ENCODE measurements at places on chromosomes 7 and 10.
A peak's percentile ranks its signal among the peaks of the same experiment; 100 is the strongest.

GRCh38 chr10:76318211-76318610 lies 886.8 kb downstream of the LRMDA start:
- DNase-seq, result no peak

DNA sequence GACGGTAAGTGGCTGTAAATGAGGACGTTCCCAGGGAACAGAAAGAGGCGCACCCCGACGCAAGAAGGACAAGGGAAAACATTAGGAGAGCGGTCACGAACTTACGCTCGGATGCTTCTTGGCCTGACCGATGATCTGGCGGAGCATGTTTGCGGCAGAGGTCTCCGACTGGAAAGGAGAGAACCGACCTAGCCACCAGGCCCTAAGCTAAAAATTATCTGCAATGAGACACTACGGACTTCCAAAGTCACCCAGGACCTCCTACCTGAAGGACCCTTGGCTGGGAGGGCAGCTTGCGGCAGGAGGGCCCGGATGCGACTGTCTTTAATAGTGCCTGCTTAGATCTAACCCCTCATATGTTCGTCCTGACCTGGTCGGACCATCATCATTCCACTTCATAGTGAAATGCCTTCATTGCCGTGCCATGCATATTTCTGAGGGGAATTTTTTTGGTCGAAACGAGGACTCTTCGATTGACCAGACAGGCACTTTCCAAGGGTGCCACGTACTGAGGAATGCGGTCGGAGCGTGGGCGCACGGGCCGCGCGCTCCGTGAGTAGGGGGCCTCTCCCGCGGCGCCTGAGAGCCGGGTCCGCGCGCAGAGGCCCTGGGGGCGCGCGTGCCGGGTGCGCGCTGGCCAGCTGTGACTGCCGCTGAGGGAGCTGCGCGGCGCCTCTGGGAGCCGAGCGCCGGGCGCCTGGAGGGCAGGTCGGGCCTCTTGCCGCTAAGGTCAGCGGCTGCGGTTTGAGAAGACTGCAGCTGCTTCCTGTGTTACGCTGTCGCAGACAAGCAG lies 33.6 kb upstream of the PHF14 start:
- DNase-seq, result peak; percentile 91

DNA sequence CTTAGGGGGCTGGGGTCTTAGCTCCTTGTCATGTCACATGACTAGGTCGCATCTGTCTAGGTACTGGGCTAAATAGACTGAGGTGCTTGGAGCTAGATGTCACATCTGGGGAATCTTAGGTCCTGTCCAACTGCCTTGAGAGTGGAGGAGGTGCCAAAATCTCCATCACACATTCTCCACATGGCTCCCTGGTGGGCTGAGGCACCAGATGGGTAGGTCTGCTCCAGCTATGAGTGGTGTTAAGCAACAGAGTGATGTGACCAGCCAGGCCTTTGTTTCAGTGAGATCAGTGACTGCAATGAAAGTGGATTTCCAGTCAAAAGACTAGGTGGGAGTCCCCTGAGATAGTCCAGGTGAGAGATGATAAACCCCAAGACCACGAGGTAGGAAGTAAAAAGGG lies 251.8 kb downstream of the BMPER start:
- DNase-seq, result no peak

- DNase-seq, result no peak
Measured at GRCh38 chr7:155943251-155943899, 131.1 kb upstream of the SHH start.

DNA sequence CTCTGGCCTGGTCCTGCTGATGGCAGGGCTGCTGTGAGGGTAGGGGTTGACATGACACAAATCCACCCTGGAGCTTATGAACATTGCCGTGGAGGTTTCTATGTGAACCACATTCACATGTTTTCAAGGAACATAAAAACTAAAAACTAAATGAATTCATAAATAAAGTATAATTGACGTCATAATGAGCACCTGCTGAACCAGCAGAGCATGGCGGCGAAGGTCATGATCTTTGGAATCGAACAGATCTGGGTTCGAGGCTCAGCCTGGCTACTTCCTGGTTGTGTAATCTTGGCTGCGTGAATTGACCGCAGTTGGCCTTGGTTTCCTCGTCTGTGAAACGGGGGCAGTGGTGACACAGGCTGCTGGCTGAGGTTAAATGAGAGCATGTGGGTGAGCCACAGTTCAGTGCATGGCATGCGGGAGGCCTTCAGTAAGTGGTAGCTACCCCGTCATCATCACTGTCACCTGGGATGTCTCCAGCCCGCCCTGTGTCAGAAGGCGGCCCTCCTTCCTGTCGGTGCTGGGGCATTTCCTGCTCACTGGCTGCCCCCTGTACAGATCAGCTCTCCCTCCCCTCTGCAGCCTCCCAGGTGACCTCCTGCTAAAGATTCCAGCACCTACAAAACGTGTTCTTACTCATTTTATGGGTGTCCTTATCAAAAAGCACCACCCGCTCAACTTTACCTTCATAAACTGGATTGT lies 190.3 kb upstream of the SHH start:
- no peak for DNase-seq
